Hematopoietic multipotent progenitor cell treated with erythropoietin and hydrocortisone succinate and interleukin-3 and kit ligand, for 15 days (in vitro differentiated cells): ENCODE measurements at places on chromosomes 16 and 17.

- no peak for DNase-seq
Observed at GRCh38 chr17:73933871-73934270, 269.6 kb upstream of the RPL38 start.

DNA sequence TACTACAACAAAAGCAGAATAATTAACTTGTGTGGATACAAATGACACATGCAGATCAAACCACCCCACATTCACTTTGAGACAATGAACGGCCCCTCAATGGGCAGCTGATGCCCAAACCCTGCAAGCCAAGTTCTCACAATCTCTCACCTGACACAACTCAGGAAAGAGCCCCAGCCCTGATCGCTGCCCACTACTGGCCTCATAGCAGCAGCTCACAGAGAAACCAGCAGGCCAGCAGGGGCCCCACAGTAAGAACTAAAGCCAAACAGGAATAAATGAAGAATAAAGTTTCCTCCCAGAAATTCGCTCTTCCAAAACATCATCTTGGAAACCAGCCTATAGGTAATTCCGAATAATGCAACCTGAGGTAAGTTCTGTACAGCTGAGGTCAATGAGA is 7.7 kb downstream of the AKTIP start:
- no peak for DNase-seq

GRCh38 chr16:14232106-14232864 is 161.2 kb downstream of the MRTFB start:
- no peak for DNase-seq

- no peak for DNase-seq
Observed at GRCh38 chr16:25124503-25124902, 13.0 kb downstream of the LCMT1 start.

DNA sequence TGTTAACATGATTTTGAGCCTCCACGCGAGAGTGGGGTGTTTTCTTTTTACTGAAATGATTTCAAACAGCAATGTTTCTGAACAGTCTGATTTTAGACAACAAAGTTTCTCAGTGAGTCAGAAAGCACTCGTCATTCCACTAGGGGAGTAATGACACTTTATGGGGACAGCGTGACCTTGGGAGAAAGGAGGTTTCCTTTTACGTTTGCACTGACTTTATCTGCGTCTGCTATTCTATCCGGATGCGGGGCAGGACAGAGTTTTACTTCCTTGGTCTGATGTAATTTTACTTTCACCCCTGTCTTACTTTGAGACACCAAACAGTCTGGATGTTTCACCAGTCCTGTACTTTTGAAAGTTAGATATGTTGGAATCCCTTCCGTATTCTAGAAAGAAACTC is 20.7 kb downstream of the SLC47A1 start:
- DNase-seq = no peak

- DNase-seq = no peak
Observed at GRCh38 chr17:77266891-77267341, 126.1 kb downstream of the SEC14L1 start.

GRCh38 chr16:75106351-75107274 is 10.0 kb downstream of the LDHD start:
- no peak for DNase-seq

- DNase-seq = no peak
Observed at GRCh38 chr16:47967374-47967773, 188.4 kb downstream of the ABCC12 start.

- DNase-seq = no peak
Observed at GRCh38 chr17:7016886-7017826, 4.7 kb downstream of the RNASEK start.

DNA sequence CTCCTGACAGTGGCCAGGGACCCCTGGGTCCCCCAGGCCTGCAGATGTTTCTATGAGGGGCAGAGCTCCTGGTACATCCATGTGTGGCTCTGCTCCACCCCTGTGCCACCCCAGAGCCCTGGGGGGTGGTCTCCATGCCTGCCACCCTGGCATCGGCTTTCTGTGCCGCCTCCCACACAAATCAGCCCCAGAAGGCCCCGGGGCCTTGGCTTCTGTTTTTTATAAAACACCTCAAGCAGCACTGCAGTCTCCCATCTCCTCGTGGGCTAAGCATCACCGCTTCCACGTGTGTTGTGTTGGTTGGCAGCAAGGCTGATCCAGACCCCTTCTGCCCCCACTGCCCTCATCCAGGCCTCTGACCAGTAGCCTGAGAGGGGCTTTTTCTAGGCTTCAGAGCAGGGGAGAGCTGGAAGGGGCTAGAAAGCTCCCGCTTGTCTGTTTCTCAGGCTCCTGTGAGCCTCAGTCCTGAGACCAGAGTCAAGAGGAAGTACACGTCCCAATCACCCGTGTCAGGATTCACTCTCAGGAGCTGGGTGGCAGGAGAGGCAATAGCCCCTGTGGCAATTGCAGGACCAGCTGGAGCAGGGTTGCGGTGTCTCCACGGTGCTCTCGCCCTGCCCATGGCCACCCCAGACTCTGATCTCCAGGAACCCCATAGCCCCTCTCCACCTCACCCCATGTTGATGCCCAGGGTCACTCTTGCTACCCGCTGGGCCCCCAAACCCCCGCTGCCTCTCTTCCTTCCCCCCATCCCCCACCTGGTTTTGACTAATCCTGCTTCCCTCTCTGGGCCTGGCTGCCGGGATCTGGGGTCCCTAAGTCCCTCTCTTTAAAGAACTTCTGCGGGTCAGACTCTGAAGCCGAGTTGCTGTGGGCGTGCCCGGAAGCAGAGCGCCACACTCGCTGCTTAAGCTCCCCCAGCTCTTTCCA is 25.1 kb downstream of the C1QTNF1 start:
- no peak for DNase-seq

DNA sequence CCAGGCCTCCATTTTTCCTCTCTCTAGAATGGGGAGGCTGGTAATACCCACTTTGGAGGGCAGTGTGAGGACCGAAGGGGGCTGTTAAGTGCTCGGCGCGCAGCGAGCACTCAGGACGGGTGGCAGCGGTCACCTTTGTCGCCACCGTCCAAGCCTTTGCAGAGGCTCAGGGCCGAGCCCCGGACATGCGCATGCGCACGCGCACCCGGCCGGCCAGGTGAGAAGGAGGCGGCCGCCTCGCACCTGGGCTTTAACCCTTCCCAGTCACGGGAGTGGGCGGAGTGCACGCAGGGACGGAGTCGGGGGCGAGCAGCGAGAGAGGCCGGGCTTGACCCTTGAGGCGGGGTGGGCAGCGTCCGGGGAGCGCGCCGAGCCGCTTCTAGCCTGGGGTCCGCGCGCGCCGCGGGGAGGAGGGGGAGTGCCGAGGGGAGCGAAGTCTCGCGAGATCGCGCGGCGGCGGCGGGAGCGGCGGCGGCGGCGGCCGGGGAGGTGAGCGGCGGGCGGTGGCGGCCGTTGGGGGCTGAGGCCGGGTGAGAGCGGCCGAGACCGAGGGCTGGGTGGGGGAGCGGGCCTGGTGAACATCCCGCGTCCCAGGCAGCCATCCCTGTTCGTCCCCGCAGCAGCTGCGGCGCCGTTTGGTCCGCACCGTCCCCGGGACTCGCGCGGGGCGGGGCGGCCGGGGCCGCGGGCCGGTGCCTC is at the start of gene MRTFB:
Gene MRTFB (plus strand): TSS at position 443 of the 699 bp plus-strand sequence. CDS start 69,288 bp downstream, outside the sequence.
- peak; percentile 64 for DNase-seq

DNA sequence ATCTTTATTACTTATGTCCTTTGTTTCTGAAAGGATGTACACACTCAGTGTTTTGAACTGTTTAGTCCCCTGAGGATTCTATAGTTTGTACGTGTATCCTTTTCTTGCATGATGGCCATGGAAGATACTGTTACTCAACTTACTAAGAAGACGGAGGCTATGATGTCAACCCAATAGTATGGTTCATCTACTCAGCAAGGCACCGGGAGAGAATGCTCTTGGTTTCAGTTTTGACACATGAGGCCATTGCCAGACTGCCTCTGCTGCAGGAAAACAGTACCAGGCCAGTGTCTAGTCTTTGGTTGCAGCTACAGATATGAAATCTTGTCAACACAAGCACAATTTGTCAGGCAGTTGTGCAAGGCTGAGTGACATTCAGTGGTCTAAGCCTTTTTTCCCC is 134.5 kb downstream of the MRTFB start:
- DNase-seq = no peak

- no peak for DNase-seq
Observed at GRCh38 chr17:79993390-79994227, 42.1 kb downstream of the TBC1D16 start.

- peak; percentile 37 for DNase-seq
Observed at GRCh38 chr17:37642681-37643080, 565 bp downstream of the DDX52 start.

DNA sequence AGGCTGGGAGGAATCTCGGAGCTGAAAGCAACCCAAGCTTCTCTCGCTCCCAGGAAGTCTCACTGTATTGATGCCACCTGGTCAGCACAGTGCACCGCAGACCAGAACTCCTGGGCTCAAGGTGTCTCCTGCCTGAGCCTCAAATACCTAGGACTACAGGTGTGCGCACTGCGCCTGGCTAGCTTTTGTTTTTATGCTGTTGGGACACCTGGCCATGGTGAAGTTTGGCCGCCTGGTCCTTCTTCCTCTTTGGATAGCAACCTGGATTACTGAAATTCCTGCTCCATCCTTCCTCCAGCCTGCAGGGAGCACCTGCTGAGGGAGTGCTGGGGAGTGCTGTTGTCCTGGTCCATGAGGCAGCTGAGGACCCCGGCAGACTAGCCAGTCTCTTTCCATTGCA is 56.6 kb downstream of the COTL1 start:
- DNase-seq = no peak

DNA sequence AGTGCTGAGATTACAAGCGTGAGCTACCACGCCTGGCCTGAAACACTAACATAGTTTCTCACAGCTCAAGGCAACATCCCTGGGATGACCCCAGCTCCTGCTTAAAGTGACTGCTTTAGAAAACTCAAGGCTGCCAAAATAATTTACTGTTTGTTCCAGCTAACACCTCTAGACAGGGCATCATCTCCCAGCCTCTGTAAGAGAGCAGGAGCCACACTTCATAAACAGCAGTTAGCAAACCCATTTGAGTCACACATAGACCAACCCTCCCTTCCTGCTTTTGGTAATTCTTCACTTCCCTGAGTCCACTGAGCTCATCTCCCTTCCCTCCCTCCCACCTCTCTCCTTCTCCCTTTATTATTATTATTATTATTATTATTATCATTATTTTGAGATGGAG is 201.3 kb downstream of the XYLT1 start:
- no peak for DNase-seq

GRCh38 chr16:23092072-23092800 is 57.0 kb downstream of the USP31 start:
- DNase-seq = no peak

DNA sequence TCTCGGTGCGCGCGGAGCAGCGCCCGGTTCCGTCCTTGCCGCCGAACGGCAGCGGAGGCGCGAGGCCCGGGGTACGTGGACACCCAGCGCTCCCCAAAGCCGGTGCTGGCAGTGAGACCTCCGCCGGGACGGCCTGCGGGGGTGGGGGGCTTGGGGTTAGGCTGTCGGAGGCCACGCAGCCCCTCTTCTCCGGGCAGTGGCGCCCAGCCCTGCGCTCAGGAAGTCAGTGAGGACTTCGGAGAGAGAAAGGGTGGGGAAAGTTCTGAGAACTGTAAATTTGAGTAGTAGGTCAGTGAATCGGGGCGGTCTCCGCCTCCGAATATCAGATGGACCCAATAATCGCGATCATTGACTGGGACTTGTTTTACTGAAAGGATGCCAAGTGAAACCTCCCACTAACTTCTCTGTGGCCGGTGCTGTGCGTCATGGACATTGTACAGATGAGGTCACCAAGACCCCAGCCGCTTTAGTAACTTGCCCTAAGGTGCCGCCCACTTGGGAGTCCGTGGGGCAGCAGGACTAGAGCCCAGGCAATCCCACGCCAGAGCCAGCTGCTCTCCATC is 468 bp downstream of the IL4R start:
- DNase-seq = no peak

DNA sequence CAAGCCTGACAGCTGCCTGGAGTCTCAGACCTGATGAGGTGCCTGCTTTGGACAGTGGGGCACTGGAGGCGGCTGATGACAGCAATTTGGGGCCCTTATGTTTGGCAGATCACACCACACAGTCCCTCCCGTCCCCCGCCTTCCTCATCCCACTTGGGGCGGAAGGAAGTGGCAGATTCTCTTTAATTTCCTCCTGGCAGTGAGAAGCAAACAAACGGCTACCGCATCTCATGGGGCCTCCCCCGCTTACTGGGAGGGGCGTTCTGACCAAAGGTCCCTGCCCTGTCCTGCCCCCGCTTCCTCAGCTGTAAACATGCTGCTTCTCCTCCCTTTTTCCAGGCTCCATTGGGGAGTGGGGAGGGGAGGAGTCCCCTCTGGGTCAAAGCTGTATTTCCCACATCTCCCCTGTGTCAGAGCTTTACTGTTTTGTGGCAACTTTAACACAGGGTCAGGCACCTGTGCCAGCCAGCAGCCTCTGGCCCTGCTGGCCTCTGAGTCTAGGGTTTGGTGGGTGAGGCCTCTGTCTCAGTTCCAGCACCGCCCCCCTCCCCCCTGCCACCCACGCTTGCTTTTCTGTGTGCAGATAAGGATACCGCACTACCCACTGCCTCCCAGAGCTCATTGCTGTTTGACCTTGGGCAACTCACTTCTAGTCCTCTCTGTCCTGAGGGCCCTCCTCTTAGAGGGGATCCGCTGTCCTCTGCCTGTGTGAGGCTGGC is 5.4 kb upstream of the NFATC3 start:
- peak; percentile 82 for DNase-seq

GRCh38 chr17:59424331-59424730 is 92.9 kb downstream of the YPEL2 start:
- no peak for DNase-seq

- no peak for DNase-seq
Observed at GRCh38 chr16:30858111-30858495, 35.8 kb downstream of the BCL7C start.

DNA sequence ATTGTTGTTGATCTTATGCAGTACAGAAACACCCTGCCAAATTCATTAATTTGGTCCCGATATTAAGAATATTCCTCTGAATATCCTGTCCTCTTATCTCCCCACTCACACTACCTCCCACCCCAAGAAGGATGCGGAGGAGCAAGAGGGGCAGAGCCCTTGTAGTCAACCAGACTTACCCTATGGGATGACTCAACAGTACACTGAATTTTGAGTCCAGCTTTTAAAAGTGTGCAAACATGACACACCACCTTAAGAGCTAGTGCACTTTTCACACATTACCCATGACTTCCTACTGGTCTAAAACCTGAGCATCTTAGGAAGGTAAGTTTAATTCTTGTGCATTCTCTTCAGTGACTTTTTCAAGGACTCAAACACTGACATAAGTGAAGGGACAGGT is 9.5 kb downstream of the USP22 start:
- DNase-seq = no peak

DNA sequence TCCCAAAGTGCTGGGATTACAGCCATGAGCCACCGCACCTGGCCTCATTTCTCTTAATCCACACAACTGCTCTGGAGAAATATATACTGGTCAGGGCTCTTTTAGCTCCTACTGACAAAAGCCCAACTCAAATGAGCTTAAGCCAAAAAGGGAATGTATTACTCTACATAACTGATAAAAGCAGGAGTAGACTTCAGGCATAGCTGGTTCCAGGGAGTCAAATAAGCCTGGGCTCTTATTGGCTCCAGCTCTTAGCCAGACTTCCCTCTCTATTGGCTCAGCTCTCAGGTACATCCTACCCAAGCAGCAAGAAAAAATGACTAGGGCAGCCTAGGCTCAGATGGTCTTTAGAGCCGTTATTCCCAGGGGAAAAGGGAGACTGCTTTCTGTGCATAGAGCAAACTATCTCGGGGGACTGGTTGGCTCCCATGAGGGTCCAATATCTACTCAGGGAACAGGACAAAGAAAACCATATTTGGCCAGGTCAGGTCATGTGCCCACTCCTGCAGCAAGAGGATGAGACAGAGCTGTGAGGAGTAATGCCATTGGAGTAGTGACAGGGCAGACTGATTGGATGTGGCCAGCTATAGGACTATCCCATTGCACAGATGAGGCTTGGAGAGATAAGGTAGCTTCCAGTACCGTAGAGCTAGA is 21.2 kb downstream of the TBX2 start:
- DNase-seq = no peak
